Subcutaneous adipose tissue (tissue), 4 donors: ENCODE measurements at places on chromosomes 12 and 14. TPM values are rescaled to one million over a fixed set of nuclear protein-coding genes. Genes with fewer than 3 reads are reported as not detected.

Gene CFAP73
- total RNA-seq = not detected

Gene DPPA3
- 0.44 TPM for total RNA-seq

Gene ABCC9
- total RNA-seq = 42.9 TPM

Gene CD27
- 0.44 TPM for total RNA-seq

Gene RNASE2
- total RNA-seq = 1.1 TPM

Gene CLEC6A
- not detected for total RNA-seq

Gene C12orf60
- total RNA-seq = 2.0 TPM

Gene IFI27L2
- 20.7 TPM for total RNA-seq

Gene NYNRIN
- total RNA-seq = 4.7 TPM

Gene NEUROD4
- total RNA-seq = not detected

Gene ATXN3
- total RNA-seq = 58.4 TPM

Gene KRT83
- not detected for total RNA-seq

Gene CCDC198
- total RNA-seq = not detected

Gene DDX47
- total RNA-seq = 32.6 TPM

Gene JDP2
- total RNA-seq = 104 TPM

Gene CDCA3
- 0.38 TPM for total RNA-seq

Gene SSTR1
- 0.17 TPM for total RNA-seq

Gene ADCY4
- 16.5 TPM for total RNA-seq

Gene APOF
- not detected for total RNA-seq

Gene KRT75
- total RNA-seq = not detected

Gene FAM186B
- total RNA-seq = 0.49 TPM

Gene CYP27B1
- 0.44 TPM for total RNA-seq

Gene PMEL
- 1.1 TPM for total RNA-seq

Gene GSKIP
- 16.8 TPM for total RNA-seq

Gene GPR65
- total RNA-seq = 2.4 TPM

Gene MANSC4
- not detected for total RNA-seq

Gene RFLNA
- 0.49 TPM for total RNA-seq

Gene SERPINA4
- not detected for total RNA-seq

Gene SLC38A6
- 42.9 TPM for total RNA-seq

Gene NEDD1
- total RNA-seq = 13.0 TPM

Gene AKT1
- 264 TPM for total RNA-seq

Gene VRTN
- not detected for total RNA-seq

Gene DBX2
- 0.66 TPM for total RNA-seq

Gene PSEN1
- total RNA-seq = 58.4 TPM

Gene KRT6C
- total RNA-seq = not detected

Gene LRP10
- 87.0 TPM for total RNA-seq

Gene CMA1
- 1.9 TPM for total RNA-seq

Gene KRT77
- total RNA-seq = 1.5 TPM

Gene HRK
- total RNA-seq = 0.22 TPM

Gene ACVRL1
- 81.4 TPM for total RNA-seq

Gene MYH6
- not detected for total RNA-seq

Gene ADGRD1
- total RNA-seq = 27.2 TPM

Gene FAIM2
- 1.2 TPM for total RNA-seq

Gene COX8C
- total RNA-seq = not detected

Gene DPY19L2
- total RNA-seq = 28.4 TPM

Gene AP4S1
- total RNA-seq = 8.5 TPM

Gene CDKN3
- total RNA-seq = not detected

Gene LYZ
- total RNA-seq = 66.4 TPM

Gene GALNT8
- 0.33 TPM for total RNA-seq
